Activated CD8-positive, alpha-beta memory T cell treated with anti-CD3 and anti-CD28 coated beads, Interleukin-2, amount 10 ng/mL, durations not matched to agents 7 days and 5 days (primary cell): ENCODE measurements at places on chromosomes 16 and 17.

DNA sequence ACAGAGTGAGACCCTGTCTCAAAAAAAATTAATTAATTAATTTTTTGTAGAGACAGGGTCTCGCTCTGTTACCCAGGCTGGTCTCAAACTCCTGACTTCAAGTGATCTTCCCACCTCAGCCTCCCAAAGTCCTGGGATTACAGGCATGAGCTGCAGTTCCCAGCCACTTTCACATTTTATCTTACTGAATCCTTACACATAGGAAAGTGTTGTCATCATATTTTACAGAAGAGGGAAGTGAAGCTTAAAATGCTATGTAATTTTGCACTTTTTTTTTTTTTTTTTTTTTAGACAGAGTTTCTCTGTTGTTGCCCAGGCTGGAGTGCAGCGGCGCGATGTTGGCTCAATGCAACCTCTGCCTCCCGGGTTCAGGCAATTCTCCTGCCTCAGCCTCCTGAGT lies 21.1 kb upstream of the ZNF629 start:
- no peak for DNase-seq

DNA sequence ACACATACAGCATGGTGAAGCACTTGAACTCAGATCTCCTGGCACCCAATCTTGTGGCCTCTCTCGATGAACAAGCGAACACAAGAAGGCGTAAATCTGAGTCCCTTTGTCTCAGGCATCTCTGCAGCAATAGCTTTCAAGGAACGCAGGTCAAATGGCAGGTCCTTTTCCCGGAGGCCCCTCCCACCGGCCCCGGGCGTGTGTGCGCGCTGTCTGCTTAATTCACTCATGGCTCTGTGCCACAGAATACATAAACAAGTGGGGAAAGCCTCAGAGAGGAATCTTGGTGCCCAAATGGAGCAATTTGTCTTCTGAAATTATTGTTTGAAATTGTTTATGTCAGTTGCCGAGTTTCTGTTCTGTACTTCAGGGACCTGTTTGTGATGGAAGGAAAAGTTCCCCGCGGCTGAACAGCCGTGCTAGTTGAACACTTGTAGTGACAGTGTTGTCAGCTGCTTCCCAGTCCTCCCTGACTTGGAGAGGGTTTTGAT lies 14.8 kb downstream of the MYOCD start:
- no peak for DNase-seq

- DNase-seq = peak; percentile 66
These were observed 3.0 kb upstream of the ZNF213 start for GRCh38 chr16:3131755-3132377.

DNA sequence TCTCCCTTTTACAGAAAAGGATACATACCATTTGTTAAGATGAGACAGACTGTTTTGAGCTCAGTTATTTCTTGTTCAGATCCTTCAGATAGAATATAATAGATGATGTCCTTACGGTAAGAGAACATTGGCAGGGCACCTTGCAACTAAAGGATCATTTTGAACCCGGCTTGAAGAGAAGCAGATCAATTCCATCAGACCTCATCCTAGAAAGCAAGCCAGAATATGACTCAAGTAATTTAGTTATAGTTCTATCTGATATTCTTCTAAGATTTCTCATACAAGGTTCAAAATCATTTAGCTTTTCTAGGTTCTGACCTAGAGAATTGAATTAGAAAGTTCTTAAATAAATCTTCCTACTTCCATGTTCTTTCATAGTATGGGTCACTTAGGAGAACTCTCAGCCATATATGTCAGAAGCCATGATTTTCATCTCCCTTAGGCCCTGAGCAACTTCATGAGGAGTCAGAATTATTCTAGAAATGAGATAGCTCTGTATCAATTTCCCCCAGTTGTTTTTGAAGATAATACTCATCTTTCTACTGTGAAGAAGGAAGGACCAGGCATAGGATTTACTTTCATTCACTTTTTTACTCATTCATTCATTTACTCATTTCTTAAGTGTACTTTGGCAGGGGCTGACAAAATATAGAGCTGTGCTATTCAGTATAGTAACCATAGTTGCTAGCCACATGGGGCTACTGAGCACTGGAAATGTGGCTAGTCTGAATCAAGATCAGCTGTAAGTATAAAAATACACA lies 2.5 kb upstream of the CMTM1 start:
- no peak for DNase-seq

GRCh38 chr16:51359141-51359955 lies 208.3 kb upstream of the SALL1 start:
- DNase-seq = no peak

GRCh38 chr16:52690468-52690867 lies 143.5 kb upstream of the TOX3 start:
- DNase-seq = no peak

DNA sequence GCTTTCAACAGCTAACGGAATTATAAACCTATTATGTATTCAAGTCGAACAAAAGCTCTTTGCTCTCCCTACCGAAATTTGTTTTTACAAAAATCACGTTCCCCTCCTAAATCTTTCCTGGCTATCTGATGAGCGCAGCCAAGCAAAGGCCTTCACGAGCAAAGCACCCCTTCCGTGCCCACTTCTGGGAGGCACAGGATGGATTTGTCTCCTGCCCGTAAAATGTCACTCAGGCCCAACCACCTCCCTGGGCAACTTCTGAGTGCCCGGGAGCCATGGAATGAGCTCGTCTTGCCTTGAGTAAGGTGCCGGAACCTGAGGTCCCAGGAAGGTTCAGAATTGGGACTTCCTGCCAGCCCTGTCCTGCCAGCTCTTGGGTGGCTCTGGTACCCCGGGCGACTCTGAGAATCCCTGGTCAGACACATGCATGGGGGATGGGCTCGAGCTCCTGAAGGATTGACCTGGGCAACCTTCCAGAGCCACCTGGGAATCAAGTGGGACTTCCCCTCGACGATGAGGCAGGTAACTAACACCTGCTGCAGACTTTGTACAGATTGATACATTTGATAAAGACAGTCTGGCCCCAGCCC lies 19.8 kb downstream of the SLC7A5 start:
- no peak for DNase-seq

GRCh38 chr17:3009411-3009920 lies 53.9 kb downstream of the OR1D5 start:
- DNase-seq = no peak

DNA sequence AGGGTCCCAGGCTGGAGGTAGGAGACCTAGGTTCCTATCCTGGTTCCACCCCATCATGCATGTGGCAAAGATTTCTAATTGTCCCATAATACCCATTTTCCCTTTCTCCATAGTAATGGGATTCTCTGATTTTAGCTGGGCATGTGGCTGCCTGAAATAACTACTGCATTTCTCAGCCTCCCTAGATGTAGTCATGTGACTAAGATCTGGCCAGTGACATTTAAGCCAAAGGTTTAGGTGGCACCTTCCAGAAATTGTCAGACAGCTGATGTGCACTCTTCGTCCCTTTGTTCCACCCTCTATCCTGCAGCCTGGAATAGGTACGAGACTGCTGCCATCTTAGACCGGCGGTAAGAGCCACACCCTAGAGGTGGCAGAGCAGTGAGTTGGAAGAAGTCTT lies 8.2 kb downstream of the NXPH3 start:
- no peak for DNase-seq

- DNase-seq = peak; percentile 63
These were observed 8.5 kb downstream of the KIF19 start for GRCh38 chr17:74334393-74335039.

- DNase-seq = no peak
These were observed 125.2 kb downstream of the CDH11 start for GRCh38 chr16:64996641-64997040.

GRCh38 chr16:2603165-2604015 lies 65.6 kb downstream of the PDPK1 start:
- DNase-seq = peak; percentile 90

DNA sequence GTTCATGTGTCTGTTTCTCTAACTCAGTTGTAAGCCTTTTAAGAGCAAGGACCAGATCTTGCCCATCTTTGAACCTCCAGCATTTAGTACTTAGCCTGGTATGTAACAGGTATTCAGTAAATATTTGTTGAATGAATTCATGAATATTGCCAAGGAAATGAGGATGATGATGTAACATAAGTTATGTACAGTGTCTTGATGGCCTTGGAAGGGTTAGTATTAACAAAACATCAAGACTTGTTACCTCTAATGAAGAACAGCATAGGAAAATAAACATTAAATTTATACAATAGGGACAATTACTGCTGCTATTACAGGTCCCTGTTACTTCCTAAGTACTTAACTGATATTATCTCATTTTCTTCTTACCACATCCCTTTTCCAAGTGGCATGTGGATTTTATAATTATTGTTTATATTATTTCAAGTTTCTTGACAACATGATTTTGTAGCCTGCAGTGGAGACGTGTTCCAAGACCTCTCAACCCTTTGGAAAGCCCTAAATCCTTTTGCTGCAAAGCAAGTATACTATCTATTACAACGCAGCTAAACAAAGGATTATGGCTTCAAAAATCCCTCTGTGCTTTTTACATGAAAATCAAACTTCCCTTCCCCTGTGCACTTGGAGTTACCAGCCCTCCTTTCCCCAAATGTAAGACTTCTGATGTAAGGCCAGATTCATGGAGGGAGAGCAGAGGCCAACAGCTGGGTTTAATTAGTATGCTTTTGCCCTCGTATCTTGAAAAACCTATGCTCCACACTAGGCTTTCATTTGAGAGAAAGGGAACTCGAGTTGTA lies 77.4 kb upstream of the SMIM36 start:
- DNase-seq = no peak

GRCh38 chr16:61179561-61179960 lies 856.7 kb downstream of the CDH8 start:
- no peak for DNase-seq

- no peak for DNase-seq
These were observed 43.6 kb upstream of the PEMT start for GRCh38 chr17:17635126-17635525.
